Activated CD4-positive, alpha-beta T cell treated with anti-CD3 and anti-CD28 coated beads for 24 hours (primary cell): ENCODE measurements at places on chromosomes 11 and 22.

DNA sequence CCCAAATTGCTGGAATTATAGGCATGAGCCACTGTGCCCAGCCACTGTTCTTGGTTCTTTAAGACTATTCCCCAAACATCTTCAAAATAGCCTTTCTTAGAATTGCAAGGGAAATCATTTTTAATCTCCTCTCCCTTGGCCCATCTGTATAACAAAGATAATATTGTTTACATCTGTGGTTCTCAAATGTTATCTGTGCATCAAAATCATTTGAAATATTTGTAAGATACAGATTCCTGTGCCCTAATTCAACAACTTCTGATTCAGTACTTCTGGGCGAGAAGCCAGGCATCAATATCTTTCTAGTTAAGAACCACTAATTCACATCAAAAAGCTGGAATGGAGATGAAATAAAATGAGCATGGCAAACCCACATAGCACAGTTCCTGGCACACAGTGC, 83.0 kb downstream of the TMPRSS5 start:
- no peak for DNase-seq

DNA sequence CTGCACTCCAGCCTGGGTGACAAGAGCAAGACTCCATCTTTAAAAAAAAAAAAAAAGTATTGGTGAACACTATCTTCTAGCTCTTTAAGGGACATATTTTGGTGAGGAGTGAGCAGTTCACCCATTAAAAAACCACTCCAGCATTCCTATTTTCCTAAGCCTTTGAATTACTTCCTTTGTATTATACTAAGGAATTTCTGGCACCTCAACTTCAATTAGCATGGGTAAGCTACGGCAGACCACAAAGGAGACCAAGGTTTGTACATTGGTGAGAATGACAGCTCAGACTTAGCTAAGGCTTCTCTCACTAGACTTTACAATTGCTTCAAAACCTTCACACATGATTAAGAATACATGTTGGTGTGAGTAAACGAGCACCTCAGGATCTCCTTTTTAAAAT, 57.0 kb upstream of the BIRC3 start:
- DNase-seq = no peak

DNA sequence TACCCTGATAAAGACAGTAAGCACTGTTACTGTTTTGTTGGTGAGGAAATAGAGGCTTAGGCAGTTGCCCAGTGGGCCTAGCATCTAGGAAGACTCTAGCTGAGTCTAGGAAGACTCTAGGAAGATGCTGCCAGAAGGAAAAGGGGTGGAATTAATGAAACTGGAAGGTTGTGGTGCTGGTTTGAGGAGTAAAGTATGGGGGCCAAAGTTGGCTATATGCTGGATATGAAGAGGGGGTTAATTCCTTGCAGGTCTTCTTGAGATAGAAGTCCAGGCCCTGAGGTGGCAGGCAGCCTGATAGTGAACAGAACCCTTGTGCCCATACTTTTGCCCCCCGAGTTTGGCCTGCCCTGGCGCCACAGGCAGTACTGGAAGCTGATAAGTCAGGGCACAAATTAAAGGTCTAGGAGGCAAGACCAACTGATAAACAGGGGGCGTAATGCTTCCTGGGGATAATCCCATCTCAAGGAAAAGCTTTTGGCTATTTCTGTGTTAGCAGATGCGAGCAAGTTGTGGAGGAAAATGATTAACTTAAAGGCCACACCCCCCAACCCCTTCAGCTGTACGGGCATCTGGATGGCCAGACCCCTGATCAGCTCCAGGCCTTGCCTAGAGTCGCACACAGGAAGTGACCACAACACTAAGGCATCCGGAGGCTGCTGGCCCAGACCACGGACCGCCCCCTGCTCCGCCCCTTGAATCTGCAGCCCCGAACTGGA, 3.1 kb downstream of the ILK start:
- DNase-seq = no peak

DNA sequence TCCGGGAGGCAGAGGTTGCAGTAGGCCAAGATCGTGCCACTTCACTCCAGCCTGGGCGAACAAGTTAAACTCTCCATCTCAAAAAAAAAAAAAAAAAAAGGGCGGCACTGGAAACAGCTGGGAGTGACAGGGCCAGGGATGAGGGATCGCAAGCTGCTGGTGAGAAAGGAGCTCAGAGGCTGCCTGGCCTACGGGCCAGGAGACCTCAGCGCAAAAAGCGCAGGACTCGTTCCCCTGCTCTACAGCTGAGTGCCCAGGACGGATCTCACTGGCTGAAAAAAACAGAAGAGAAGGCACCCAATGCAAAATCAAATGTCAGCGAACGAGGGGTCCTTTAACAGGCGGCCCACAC, 650 bp upstream of the NUP50 start:
- no peak for DNase-seq

GRCh38 chr11:14499178-14499559, 442 bp downstream of the COPB1 start:
- DNase-seq = no peak

DNA sequence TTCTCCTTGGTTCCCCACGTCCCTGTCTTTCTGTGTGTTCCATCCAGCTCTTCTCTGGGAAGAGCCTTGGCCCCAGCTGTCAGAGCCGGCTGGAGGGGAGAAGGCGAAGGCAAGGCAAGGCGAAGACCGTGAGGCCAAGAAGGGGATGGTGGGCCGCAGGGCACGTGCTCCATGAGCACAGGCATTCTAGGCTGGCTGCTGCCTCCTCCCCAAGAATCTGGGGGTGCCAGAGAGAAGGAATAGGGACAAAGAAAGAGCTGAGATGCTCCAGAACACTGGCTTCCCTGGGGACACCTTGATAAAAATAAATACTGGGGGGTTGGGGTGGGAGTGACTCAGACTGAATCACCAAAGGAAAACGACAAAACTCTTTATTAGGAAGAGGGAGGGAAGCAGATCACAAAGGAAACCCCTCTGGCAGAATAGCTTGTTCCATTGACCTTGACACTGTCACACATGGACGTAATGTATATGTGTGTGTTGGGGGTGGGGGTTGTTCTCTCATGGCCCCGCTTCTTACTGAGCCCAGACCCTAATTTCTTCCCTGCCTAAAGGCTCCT, 52.5 kb downstream of the NECTIN1 start:
- no peak for DNase-seq

GRCh38 chr22:35135165-35135564, 69.2 kb downstream of the ISX start:
- DNase-seq = no peak

DNA sequence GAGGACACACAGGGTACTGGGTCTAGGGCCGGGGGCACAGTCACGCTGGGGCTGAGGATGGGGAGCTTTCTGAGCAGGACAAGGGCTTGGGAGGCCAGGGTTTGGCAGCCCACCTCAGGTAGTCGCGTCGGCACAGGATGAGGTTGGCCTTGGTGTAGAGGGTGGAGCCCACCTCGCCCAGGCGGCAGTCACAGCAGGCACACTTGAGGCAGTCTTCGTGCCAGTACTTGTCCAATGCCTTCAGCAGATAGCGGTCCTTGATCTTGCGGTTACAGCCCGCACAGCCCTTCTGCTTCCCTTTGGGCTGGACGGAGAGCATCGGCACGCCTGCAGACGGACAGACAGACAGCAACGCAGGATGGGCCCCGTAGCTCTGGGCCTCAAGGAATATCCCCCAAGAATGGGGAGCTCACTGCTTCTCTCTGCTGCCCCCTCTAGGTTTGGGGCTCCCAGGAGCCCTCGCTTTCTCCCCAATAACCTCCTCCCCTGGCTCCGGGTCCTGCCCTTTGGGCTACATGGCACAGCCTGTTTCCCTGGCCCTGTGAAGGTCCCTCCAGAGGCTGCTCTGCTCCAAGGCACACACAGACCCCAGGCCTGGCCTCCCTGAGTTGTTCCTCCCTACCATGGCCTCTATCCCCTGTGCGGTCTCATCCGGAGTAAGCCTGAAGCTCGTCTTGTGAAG, 33.4 kb downstream of the LMO1 start:
- DNase-seq = no peak

GRCh38 chr22:44003405-44004103, 20.5 kb upstream of the PARVB start:
- DNase-seq = no peak

GRCh38 chr22:25223269-25223850, 3.9 kb downstream of the CRYBB2 start:
- no peak for DNase-seq

DNA sequence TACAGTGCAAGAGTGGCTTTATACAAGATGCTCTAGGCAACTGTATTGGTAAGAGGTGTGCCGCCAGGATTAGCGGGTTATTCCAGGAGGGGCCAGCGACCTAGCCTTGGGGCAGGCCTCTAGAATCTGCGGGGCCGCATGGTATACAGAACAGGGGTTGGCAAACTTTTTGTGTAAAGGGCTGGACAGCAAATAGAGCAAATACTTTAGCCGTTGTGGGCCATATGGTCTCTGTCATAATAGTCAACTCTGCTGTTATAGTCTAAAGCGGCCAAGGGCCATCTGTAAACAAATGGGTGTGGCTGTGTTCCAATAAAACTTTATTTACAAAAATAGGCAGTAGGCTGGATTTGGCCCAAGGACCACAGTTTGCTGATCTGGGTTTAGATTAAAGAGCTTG, 32.6 kb downstream of the FBLN1 start:
- no peak for DNase-seq

GRCh38 chr11:2815762-2816496, 69.6 kb downstream of the CDKN1C start:
- no peak for DNase-seq

DNA sequence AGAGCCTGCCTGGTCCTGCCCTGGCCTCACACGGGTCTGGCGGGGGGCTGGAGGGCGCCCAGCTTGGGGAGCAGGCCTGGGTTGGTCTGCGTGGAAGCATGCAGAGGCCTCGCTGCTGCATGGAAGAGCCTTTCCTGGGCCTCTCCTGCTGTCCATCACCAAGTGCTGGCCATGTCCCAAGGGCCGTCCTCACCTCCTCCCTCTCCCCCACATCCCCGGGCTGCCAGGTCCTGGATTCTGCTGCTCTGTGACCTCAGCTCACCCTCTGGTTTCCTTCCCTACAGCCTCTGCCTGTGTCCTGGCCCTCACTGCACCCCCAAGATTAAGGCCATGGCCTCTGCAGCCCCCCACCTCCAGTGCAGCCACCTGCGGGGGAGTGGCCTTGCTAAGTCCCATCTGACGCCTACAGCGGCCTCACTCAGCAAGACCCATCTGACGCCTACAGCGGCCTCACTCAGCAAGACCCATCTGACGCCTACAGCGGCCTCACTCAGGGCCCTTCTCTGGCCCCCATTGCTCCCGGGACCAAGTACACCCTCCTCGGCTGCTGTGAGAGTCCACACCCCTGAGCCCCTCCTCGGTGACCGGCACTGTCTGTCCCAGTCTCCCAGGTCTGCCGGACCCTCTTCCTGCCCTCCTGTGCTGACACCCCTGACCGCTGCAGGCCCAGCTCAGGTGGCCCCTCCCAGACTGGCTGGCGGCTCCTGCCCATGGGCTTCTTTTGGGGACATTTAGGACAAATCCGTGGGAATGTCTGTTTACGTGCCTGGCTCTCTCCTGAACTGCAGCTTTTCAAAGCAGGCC, 119.5 kb upstream of the B3GAT1 start:
- no peak for DNase-seq

DNA sequence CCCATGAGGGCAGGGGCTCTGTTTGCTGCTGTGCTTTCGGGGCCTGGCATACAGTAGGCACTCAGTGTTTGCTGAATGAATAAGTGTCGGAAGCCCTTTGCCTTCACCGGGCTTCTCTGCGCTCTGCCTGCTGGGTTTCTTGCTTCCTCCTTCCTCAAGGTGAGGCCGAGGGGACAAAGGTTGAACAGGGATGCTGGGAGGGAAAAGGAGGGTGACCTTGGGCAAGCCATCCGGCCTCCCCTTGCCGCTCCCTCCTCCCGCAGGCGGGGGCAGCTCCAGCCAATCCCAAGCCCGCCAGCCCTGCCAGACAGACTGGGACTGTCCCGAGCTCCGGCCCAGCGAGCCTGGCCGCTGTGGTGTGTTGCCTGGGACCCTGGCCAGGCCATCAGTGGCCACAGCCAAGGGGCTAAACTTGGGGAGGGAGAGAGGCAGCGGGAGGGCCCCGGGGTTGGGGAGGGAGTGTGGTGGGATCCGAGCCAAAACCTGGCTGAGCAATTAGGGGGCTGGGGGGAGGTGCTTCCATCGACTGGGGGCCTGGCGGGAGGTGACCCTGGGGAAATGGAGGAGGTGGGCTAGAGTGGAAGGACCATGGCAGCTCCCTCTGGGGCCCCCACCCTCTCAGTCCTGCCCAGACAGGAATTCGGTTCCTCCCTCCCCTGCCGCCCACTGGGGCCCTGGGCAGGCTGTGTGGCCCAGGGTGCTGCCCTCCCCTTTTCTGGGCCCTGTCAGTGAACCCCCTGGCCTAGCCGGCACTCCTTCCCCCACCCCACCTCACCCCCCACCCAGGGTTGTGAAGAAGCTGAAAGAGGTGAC, 3.4 kb upstream of the RCOR2 start:
- DNase-seq = no peak
